ENCODE measurements at places on chromosomes 16 and 17.

DNA sequence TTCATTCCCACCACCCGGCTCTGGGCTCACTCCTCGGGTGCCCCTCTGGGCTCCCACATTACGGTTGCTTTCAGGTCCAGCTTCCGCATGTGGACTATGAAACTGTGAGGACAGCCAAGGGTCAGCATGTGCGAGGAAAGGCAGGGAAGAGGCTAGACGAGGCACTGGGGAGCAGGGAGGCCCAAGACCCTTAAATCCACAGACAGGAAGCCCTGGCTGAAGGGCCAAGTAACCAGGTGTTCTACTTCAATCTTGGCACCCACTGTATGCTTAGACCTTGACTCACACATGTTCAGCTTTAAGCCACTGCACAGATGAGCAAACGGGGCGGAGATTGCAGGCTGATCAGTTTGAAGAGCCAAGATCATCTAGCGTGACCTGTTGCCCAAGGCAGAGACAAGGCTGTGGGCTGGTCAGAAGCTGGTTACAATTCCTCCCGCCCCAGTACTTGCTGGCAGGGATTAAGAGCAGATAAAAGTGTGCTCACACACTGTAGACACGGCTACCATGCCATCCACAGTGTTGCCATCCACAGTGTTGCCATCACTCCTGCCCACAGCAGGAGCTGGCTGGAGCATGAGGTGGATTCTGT is at the start of gene CES4A:
TSS of gene CES4A (plus strand) at position 393 of the 592 bp plus-strand sequence. CDS start at position 577, 184 bp downstream.
- no peak for DNase-seq

DNA sequence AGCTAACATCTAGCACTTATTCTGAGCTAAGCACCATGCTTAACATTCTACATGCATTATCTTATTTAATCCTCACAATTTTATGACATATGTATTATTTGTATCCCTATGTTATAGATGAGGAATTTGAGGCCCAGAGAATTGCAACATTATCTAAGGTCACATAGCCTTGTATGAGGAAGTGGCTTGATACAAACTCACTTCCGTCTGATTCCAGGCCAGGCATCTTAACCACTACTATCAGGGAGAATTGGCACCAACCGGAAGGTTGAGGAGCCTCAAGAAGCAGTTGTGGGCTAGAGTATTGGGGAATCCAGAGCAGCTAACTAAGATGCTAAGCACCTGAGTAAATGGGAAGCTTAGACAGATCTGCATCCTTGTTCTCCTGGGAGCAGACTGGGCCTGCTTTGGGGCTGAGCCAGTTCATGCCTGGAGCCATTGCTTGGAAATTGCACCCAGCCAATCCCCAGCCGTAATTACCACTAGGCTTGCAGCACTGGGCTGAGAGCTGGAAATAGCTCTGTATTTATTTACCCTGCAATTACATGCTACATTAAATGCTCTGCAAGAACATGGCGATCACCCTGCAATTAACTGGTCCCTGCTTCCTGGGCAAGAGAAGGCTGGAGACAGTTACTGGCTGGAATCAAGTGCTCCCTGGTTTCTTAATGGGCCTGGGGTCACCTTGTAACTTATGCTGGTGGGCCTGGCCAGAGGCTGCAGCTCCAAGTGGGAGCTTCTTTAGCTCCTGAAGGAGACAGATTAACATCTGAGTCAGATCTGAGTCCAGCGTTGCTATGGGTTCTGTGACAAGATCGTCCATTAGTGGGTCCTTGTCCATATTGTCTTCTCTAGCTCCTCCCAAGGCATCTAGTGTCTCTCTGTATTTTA is 273.1 kb upstream of the CCL2 start:
- no peak for DNase-seq

DNA sequence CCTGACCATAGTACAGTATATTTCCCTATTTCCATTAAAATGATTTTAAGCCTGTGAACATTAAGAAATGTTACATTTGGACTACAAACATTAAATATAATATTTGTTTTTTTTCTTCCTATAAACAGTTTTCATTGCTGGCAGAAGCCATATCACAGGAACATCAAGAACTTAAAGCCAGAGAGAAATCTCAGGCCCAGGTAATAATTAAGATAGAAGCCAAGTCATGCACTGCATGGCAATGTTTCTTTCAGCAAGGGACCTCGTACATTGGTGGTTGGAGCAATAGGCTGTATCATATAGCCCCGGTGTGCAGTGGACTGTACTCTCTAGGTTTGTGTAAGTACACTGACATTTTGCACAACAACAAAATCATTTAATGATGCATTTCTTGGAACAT is 30.1 kb downstream of the CEP95 start:
- no peak for DNase-seq

DNA sequence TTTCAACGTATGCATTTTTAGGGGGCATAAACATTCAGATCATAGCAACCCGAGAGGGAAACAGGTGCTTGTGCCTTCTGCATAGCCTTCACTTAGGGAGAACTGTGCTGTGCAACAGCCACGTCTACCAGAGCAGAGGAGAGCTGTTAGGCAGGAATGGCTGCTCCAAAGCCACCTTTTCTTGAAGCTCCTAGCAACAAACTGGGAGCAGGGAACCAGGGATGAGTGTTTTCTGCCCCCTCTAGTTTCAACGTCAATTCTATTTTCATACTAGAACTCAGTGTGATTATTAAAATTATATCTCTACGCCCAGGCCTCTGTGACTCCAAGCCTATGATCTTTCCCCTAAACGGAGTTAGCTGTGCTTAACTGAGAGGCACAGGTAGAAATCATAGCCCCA is 290.0 kb downstream of the HAPSTR1 start:
- DNase-seq = no peak

- no peak for DNase-seq
These were observed 8.3 kb downstream of the POLDIP2 start for GRCh38 chr17:28348979-28349378.

DNA sequence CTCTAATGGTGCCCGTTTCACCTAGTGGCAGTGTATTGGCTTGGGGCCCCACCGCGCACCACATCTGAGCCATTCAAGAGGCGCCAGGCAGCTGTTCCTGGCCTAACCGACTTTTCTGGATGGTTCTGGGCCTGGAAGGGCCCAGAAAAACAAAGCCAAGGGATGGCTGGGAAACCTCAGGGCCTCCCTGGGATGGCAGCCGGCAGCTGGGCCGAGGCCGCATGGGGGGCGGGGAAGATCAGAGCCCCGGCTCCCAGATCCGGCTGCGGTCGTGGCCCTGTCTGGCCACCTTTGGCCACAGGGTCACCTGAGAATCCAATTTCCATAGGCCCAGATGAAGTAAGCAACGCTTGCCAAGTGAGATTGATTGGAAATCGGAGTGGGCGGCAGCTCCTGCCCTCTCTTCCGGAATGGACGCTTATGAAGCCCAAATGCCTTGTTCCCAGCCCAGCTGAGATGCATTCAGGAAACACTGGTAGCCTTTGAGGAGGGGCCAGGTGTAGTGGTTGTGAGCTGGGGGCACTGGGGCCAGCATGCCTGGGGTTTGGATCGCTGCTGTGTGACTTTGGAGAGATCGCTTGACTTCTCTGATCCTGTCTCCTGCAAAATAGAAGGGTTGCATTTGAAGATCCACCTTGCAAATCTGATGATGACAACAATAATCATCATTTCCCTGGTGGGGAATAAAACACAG is 163.8 kb upstream of the GSE1 start:
- no peak for DNase-seq

DNA sequence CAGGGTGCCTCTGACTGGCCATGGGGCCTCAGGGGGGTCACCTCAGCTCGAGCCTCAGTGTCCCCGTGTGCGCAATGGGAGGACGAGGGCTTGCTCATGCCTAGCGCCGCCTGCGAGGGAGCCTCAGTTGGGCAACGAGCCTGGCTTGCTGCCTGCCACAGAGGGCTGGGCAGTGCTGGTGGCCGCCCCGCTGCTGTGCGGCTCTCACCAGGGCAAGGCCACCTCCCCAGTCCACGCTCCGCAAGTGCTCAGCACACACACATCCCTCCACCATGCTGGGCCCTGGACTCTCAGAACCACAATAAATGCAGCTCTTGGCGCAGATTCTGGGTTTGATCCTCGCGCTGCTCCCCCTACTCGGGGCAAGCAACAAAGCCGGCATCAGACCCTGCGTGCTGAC is 76.2 kb downstream of the ENGASE start:
- DNase-seq = no peak

DNA sequence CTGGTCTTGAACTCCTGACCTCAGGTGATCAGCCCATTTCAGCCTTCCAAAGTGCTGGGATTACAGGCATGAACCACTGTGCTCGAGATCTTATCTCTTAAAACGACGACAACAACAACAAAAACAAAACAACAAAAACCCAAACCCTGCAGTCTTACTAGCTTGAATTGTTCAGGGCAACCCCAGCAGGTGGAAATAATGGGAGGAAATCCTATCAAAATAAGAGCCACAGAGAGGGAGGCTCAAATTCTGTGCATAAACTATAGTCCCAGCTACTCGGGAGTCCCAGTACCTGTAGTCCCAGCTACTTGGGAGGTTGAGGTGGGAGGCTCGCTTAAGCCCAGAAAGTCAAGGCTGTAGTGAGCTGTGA is 16.5 kb upstream of the ATP6V0A1 start:
- no peak for DNase-seq

GRCh38 chr17:70871180-70871818 is 702.0 kb downstream of the KCNJ2 start:
- no peak for DNase-seq

- DNase-seq = no peak
These were observed 4.3 kb upstream of the HEATR6 start for GRCh38 chr17:60082946-60083471.

DNA sequence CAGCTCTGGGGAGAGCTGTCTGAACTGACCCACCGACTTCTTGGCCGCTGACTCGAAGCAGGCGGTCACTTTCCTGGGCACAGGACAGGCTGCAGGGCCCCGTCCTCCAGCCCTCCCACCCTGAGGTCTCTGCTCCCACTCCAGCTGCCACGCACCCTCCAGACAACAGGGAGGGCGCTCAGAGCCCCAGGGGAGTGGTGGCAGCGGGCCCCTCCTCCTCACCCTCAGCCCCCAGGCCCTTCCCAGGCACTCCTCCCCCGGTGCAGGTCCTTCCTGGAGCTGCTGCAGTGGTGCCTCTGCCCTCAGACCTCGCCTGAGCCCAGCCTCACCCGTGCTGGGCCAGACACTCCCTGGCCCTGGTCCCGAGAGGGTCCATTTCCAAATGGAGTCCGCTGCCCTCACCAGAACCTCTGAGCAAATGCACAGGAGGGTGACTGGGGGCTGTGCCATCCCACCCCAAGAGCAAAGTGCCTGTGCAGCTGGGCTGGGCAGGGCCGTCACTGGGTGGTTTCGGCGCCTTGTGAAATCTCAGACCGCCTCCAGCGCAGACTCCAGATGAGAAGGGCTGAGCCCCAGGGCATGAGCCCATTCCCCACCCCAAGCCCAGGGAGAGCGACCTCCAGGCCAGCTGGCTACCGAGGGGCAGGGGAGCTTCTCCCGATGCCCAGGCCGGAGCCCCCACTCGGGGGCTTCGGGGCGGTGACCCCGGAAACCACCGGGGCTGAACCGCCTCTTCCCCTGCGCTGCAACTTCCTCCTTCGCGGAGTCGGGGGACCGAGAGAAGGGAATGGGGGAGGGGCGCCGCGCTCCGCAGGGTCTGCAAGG is 717 bp downstream of the CYBA start:
- no peak for DNase-seq

DNA sequence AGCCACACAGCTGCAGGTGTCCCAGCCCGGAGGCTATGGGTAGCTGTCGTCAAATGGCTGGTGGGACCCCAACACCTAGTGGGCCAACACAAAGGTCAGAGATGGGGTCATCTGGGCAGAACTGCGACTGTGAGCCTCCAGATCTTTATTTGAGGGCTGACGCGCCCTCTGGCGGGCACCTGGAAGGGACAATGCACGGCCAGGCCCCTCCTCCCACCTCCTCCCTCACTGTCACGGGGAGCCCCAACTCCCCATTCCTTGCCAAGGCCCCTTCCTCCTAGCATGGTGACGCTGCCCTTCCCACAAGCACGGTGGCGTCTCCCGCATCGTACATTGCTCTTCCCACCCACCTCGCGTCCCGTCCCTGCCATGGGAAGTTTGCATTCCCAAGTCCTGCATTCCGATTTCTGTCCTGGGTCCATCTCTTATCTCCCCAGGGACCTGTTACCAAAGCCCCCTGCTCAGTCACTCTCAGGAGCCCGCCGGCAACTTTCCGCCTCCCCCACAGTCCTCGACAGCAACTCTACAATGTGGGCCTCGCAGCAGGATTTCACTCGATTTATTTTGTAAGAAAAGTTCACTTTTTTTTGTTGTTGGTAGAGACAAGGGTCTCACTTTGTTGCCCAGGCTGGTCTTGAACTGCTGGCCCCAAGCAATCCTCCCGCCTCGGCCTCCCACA is 1.0 kb downstream of the TLE7 start:
- DNase-seq = no peak

GRCh38 chr17:75910699-75911098 is 6.0 kb upstream of the MRPL38 start:
- DNase-seq = no peak

- DNase-seq = no peak
These were observed 692.5 kb downstream of the TOX3 start for GRCh38 chr16:51854401-51854951.

GRCh38 chr16:3149630-3150345 is 15.0 kb downstream of the ZNF213 start:
- DNase-seq = no peak
